ENCODE measurements at places on chromosomes 6 and 20. TPM values are rescaled to one million over a fixed set of nuclear protein-coding genes. Genes with fewer than 3 reads are reported as not detected.

The ZSCAN23 gene
- 3.3 TPM for total RNA-seq

The ZBP1 gene
- total RNA-seq: 2.9 TPM

The BTN1A1 gene
- not detected for total RNA-seq

The SEC63 gene
- total RNA-seq: 46.0 TPM

The ARHGAP18 gene
- 1.6 TPM for total RNA-seq

The ALDH5A1 gene
- 33.9 TPM for total RNA-seq

The FRMD1 gene
- total RNA-seq: not detected

The HLA-F gene
- 8.5 TPM for total RNA-seq

The NRN1 gene
- 7.9 TPM for total RNA-seq

The COL9A3 gene
- 41.2 TPM for total RNA-seq

The SUMO4 gene
- total RNA-seq: 2.4 TPM

The VEGFA gene
- 217 TPM for total RNA-seq

The CCN6 gene
- total RNA-seq: not detected

The CRISP2 gene
- not detected for total RNA-seq

The CPNE5 gene
- 0.63 TPM for total RNA-seq

The LCA5 gene
- total RNA-seq: not detected

The CDC5L gene
- total RNA-seq: 15.3 TPM

The BAK1 gene
- total RNA-seq: 18.7 TPM

The RIPOR3 gene
- not detected for total RNA-seq

The BPI gene
- total RNA-seq: not detected

The PARD6B gene
- 2.6 TPM for total RNA-seq

The HSPA12B gene
- not detected for total RNA-seq

Measured in Karpas-422 (cell line).